ENCODE measurements at places on chromosomes 11 and 22. TPM values are rescaled to one million over a fixed set of nuclear protein-coding genes. Genes with fewer than 3 reads are reported as not detected.

- no peak for DNase-seq
These were observed 50.8 kb downstream of the PISD start for GRCh38 chr22:31611061-31611760.

DNA sequence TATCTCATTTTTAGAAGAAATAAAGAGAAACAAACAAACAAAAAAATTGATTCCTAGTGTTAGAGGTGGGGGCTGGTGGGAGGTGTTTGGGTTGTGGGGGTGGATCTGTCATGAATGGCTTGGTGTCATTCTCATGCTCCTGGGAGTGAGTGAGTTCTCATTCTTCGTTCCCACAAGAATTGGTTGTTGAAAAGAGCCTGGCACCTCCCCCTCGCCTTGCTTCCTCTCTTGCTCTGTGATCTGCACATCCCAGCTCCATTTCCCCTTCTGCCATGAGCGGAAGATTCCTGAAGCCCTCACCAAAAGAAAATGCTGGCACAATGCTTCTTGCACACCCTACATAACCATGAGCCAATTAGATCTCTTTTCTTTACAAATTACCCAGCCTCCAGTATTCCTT lies 277.8 kb downstream of the ST3GAL4 start:
- DNase-seq, result no peak

The PDGFD gene
- 14.4 TPM for total RNA-seq

The WBP2NL gene
- total RNA-seq, result not detected

DNA sequence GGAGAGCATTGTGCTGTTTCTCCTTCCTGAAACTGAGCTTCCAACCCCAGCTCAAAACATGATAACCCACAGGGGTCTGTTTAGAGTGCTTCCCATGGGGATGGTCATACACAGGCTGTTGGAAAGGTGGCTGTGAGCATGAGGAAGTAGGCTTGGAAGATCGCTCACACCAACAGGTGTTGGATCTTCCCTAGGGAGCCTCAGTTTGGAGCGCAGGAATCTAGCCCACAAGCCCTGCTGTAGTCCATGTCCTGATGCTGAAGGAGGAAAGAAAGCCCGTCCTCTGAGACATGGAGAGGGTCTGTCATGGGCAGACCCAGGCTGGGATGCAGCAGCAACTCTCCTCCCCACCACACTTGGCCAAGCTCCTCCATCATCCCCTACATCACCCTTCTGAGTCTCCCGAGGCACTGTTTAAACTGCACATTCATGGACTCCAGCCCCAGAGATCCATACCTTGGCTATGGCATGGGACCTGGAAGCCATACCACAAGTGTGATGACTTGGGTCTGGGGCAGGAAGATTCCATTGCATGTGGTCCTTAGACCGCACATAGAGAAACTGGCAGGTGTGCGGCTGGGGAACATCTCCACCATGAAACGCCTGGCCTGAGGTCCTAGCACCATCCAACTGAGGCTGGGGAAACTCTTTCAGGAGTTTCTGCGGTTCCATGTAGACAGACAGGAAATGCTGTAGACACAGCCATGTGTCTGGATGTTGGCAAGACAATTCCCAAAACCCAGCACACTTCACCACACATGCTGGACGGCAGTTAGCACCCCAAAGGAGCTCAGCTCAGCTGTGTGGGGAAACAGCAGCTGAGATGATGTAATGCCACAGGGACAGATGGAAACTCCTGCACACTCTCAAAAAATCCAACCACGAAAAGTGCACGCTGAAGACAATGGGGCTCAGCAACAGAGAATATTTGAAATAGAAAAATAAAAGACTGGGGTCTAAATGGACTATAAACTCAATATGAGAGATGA lies 27.6 kb upstream of the TTC12 start:
- DNase-seq, result no peak

GRCh38 chr11:64305691-64306562 lies 603 bp downstream of the ESRRA start:
- DNase-seq, result no peak

- DNase-seq, result no peak
These were observed 363.1 kb downstream of the MN1 start for GRCh38 chr22:27438271-27438980.

The FHIP1B gene
- total RNA-seq, result 13.1 TPM

DNA sequence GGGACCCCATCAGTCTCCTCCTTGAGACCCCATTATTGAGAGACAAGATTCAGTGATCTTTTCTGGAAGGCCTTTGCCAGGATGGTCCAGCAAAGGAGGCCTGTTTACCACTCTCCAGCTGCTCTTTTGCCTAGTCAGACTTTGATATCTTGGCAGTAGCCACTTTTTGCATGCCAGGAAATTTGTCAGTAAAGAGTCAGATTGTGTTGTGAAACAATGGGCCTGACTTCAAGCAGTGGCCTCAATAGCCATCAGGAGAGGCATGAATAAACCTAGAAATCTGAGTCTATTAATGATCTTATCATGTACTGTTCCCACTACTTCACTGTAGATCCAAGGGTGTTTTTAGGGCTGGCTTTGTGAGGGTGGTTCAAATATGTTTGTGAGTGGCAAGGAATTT lies 479.4 kb downstream of the JRKL start:
- no peak for DNase-seq

The HTR3B gene
- total RNA-seq, result not detected

The SLC37A2 gene
- total RNA-seq, result 1.4 TPM

- no peak for DNase-seq
These were observed 72.2 kb downstream of the CDKN1C start for GRCh38 chr11:2813141-2813908.

DNA sequence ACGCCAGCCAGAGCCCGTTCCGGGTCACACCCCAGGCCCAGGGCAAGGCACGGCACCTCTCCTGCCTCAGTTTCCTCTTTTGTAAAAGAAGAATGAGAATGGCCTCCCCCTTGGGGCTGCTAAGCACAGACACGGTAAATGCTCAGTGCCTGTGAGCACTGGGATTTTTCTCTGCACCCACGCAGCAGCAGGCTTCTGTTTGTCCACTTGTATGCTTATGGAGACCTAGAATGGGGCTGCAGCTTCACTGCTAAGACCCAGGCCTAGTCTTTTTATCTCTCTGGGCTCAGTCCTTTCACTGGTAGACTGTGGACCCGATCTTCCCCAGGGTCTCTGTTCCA lies 1327.9 kb downstream of the TBC1D22A start:
- DNase-seq, result no peak

DNA sequence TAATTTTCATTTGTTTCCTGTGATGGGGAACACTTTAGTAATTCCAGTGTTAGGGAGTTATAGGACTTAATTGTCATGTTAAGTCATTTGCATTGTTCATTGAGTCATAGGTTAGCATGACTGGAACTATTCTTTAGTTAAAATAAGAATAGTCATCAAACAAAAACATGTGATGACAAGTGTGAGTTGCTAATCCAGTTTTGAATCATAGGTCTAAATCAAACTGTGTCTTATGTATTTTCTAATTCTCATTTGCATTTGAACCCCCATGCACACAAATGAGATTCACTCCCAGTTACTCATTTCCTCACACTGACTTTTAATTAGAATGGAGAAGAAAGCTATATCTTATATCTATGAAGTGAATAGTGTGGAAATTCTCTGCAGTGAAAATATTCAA lies 405.6 kb downstream of the LRRC4C start:
- no peak for DNase-seq

The MS4A3 gene
- not detected for total RNA-seq

GRCh38 chr11:43709689-43710088 lies 29.2 kb downstream of the HSD17B12 start:
- no peak for DNase-seq

The LGR4 gene
- 10.1 TPM for total RNA-seq

DNA sequence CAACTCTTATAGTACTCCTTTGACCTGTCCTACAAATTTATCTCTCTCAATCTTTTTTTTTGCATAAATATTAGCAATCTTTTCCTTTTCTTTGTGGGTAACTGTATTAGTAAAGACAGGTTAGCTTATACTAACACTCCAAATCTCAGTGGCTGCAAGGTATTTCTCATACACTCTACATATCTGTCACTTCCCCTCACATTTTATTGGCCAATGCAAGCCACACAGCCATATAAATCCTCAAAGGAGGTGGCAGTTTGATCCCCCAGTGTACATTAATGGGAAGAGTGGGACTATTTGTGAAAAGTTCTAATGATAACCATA lies 42.6 kb upstream of the EED start:
- DNase-seq, result peak; percentile 8

- peak; percentile 16 for DNase-seq
These were observed 725.0 kb downstream of the METTL15 start for GRCh38 chr11:28833169-28833568.

DNA sequence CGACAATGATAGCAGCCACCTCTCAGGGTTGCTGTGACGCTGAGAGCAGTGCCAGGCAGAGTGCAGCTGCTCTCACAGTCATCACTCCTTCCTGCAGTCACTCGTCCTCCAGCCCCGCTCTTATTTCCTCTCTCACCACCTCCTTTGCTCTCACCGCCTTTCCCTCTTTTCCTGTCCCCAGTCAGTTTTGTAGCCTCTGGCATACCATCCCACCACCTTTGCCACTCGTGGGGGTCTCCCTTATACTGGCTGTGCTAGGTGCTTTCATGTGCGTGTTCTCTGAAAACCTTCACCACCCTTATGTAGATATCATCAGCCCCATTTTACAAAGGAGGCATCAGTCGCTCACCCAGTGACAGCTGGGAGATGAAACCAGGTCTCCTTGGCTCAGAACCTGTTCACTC lies 19.3 kb upstream of the ST3GAL4 start:
- no peak for DNase-seq

- DNase-seq, result no peak
These were observed 82.3 kb downstream of the TRIM29 start for GRCh38 chr11:120055646-120056045.

DNA sequence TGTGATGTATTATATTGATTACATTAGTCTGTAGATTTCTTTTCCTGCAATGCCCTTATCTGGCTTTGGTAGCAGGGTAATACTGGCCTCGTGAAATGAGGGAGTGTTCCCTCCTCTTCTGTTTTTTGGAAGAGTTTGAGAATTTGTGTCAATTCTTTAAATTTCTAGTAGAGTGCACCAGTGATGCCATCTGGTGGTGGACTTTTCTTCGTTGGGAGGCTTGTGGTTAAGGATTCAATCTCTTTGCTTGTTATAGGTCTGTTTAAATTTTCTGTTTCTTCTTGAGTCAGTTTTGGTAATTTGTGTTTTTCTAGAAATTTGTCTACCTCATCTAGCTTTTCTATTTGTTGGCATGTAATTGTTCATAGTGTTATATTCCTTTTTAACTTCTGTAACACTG lies 18.9 kb downstream of the SHANK3 start:
- peak; percentile 36 for DNase-seq

DNA sequence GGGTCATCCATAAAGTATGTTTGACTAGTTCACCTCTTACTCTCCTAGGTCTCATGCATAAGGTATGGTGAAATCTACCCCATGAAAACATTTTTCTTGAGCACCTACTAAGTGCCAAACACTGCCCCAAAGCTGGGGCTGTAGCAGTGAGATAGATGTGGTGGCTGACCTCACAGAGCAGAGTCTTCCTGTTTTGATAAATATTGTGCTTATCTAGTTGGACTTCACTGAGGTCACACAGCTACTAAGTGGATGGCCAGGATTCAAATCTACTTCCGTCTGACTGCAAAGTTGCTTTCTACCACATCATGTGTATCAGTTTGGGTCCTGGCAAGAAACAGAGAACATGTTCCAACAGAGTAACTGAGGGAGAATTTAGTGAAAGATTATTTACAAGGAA lies 6.4 kb upstream of the HTATIP2 start:
- DNase-seq, result no peak

The RBMXL2 gene
- total RNA-seq, result not detected

The TMEM86A gene
- total RNA-seq, result 1.7 TPM

GRCh38 chr11:106231591-106231990 lies 154.1 kb downstream of the AASDHPPT start:
- no peak for DNase-seq

GRCh38 chr11:121249039-121249663 lies 43.4 kb upstream of the SC5D start:
- peak; percentile 30 for DNase-seq

DNA sequence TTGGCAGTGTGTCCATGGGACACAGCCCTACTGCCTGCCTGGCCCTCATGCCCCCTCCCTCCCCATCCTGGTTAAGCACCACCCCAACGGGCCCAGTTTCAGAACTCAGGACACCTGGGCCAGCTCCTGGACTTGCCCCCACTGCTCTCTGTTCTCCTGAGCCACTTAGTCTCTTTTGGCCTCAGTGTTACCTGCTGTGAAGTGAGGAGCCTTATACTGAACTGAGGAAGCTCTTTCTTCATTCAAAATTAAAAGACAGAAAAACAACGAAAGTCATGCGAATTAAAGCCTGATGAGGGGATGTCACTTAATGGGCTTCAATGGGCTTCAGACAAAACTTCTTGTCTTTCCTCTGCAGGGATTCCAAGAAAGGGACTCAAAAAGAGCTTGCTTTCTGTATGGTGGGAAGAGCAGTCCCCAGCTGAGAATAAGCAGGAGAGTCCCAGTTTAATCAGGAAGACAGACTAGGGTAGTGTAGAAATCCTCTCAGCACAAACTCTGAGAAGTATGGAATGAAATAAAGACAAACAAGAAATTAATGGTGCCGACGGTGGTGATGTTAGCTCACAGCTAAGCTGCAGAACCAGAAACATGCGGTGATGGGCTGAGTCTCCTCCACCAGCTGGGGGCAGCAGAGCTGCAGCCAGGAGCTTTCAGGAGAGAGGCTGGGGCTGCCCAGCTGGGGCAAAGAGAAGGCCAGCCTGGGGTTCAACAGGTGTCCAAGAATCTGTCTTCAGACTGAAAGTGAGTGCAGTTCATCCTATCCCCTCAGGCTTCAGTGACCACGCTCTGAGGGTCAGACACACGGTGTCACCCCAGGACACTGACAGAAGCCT lies 101.0 kb downstream of the GGTLC2 start:
- DNase-seq, result peak; percentile 8

DNA sequence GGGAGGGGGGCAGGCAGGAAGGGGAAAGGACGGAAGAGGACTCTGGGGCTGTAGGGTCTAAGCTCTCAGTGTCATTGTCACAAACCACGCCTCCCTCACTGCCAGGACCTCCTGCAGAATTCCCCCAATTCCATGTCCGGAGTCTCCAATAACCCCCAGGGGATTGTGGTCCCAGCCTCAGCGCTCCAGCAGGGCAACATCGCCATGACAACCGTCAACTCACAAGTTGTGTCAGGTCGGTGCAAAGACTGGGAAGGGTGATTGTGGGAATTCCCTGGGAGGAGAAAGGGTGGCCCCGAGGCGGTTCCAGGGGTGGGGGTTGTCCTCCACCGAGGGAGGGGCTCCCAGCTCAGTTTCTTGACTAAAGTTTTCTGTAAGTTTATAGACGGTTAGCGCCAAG lies 86.0 kb downstream of the FEZ1 start:
- no peak for DNase-seq

The ROBO4 gene
- 15.9 TPM for total RNA-seq

- DNase-seq, result peak; percentile 81
These were observed 20.8 kb upstream of the LMO2 start for GRCh38 chr11:33912405-33913361.

DNA sequence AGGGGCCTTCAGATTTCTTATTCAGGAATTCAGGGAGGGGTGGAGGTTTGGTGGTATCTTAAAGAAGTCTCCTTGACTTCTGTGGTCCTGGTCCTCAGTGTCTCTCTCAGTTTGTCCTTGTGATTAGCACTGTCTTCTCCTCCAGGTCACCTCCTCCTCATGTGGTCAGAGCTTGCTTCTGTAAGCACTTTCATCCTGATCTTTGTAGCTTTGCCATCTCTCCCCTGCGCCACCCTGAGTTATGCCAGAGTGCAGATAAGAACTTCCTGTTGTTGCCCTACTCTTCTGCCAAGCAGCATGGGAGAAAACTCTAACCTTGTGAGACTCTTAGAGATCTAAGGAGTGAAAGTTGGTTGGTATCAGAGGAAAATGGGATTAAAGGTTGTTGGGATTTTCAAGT lies 30.9 kb downstream of the MICAL2 start:
- DNase-seq, result no peak
